GM12878 (cell line): ENCODE measurements at places on chromosomes 2 and 18.

DNA sequence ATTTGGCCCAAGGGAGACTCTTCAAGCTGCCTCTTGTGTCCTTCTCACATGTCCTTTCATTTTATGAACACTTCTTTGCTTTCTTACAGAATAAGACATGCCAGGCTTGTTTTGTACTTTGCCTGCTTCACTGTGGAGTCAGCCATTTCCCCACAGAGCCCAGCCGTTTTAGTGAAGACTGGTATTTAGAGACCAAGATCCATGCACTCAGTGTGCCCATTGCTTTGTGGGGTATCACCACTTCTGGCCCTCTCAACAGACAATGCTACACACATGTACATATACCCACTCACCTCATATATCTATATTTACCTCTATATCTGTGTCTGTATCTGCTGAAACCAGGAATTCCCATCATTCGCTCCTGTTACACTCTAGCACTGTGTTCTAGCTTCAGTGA lies 74.1 kb downstream of the FARP2 start:
- no peak for DNase-seq

DNA sequence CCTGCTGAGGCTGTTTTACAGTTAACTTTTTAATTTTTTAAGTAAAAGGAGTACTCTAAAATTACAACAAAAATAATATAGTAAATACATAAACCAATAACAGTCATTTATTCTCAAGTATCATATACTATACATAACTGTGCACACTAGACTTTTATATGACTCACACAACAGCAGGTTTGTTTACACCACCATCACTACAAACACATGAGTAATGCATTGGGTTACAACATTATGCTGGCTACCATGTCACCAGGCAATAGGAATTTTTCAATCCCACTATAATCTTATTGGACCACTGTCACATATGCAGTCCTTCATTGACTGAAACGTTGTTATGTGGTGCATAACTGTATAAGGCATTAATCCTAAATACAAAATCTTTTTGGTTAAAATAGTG lies 42.5 kb downstream of the RASGRP3 start:
- no peak for DNase-seq

GRCh38 chr2:162926501-162926900 lies 87.9 kb upstream of the KCNH7 start:
- no peak for DNase-seq

- DNase-seq: no peak
Observed at GRCh38 chr2:183063083-183063482, 15.5 kb upstream of the DUSP19 start.

- no peak for DNase-seq
Observed at GRCh38 chr2:175170659-175171304, 2.8 kb upstream of the ATF2 start.
